ENCODE measurements at places on chromosomes 7 and 10.

GRCh38 chr7:15862781-15863165, 176.3 kb upstream of the MEOX2 start:
- no peak overlapping the region for H3K4me3 ChIP-seq
- no peak for DNase-seq
- H3K4me1 ChIP-seq: no peaks in the 10 kb centered on the region
- no peaks in the 10 kb centered on the region for H3K27me3 ChIP-seq
- no peaks in the 10 kb centered on the region for H3K36me3 ChIP-seq

- no peak for DNase-seq
- no peaks in the 10 kb centered on the region for H3K4me1 ChIP-seq
- no peaks in the 10 kb centered on the region for H3K36me3 ChIP-seq
- no peaks in the 10 kb centered on the region for H3K27me3 ChIP-seq
Measured at GRCh38 chr7:78396210-78396609, 597.6 kb downstream of the PHTF2 start.

DNA sequence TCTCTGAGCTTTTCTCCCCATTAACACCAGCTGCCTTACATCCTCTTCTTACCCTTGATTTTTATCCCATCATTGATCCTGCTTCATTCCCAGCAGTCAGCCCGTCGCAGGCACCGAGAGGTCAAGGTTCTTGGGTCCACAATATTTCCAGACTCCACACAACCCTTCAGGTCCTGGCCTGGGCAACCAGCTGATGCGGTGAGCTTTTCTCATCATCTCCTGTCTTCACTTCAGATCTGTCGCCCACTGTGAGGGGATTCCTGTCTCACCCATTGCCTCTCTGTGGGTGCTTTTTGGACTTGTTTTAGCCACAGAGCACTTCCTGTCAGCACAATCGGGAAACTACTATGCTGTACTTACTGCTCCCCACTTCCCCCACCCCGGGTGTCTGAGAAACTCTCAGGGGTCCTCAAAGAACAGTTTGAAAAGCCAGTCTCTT, 8.4 kb upstream of the PVRIG start:
- H3K27ac ChIP-seq: no peak overlapping the region
- no peak for DNase-seq
- no peaks in the 10 kb centered on the region for H3K27me3 ChIP-seq
- H3K36me3 ChIP-seq: no peaks in the 10 kb centered on the region

DNA sequence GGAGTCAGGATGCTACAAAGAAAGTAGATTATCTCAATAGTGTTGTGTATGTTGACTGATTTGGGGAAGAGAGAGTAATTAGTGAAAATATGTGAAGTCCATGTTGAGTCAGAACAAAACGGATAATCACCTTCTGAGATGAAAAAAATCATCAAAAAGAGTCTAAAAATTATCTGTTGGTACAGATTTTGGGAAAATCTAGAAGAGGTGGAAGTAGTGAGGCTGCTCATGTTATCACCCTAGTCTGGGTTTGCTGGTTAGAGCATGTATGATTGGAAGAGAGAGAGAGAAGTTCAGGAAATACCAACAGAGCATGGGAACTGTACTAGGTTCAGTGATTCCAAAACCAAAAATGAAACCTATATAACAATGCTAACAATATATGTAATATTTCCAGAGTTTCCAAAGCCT, 12.3 kb downstream of the RPA3 start:
- H3K4me1 ChIP-seq: no peaks in the 10 kb centered on the region
- DNase-seq: no peak
- no peaks in the 10 kb centered on the region for H3K36me3 ChIP-seq
- H3K4me3 ChIP-seq: no peak overlapping the region
- no peak overlapping the region for H3K27ac ChIP-seq

- no peaks in the 10 kb centered on the region for H3K4me1 ChIP-seq
- DNase-seq: no peak
- no peaks in the 10 kb centered on the region for H3K36me3 ChIP-seq
- H3K4me3 ChIP-seq: no peak overlapping the region
- H3K27me3 ChIP-seq: no peaks in the 10 kb centered on the region
Measured at GRCh38 chr10:124578231-124579010, 116.8 kb downstream of the LHPP start.

- H3K4me3 ChIP-seq: no peak overlapping the region
- H3K27ac ChIP-seq: no peak overlapping the region
- no peaks in the 10 kb centered on the region for H3K36me3 ChIP-seq
- DNase-seq: no peak
Measured at GRCh38 chr7:158868764-158869410, 12.5 kb downstream of the DYNC2I1 start.

DNA sequence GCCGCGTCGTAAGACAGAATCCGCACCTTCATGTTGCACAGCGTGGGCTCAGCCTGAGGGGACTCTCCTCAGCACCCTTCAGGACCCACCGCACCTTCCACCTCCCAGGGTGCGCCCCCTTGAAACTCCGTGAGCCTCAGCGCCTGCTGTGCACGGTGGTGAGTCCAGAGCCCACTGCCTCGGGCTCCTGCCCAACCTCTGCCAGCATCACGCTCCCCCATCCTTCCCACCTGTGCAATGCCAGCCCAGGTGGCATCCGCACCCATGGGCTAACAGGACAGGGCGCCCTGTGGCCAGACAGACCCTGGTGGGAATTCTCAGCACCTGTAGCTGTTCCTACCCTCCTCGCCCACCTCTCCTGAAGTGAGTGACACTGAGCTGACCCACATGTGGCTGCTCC, 96.4 kb downstream of the DYNC2I1 start:
- no peak overlapping the region for H3K27ac ChIP-seq
- no peaks in the 10 kb centered on the region for H3K4me1 ChIP-seq
- H3K36me3 ChIP-seq: no peaks in the 10 kb centered on the region
- H3K4me3 ChIP-seq: no peak overlapping the region
- no peak for DNase-seq
- no peaks in the 10 kb centered on the region for H3K27me3 ChIP-seq

DNA sequence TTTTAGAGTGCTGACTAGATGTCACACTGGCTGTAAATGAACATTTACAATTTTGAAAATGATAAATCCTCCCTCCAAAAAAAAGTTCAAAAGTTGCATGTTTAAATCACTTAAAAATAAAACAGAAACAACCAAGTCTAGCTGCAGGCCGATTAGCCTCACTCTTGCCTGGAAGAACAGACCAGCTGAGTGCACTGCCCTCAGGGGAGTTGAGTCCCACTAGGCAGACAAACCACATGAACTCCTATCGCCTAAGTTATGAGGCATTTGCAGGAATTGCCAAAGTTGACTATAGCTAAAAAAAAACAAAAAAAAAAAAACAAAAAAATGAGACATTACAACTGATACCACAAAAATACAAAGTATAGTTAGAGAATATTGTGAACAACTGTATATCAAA, 510.0 kb downstream of the ANKRD7 start:
- no peak overlapping the region for H3K4me3 ChIP-seq
- H3K27me3 ChIP-seq: no peaks in the 10 kb centered on the region
- H3K27ac ChIP-seq: no peak overlapping the region
- no peak for DNase-seq
- no peaks in the 10 kb centered on the region for H3K36me3 ChIP-seq

GRCh38 chr10:23081891-23082290, 13.5 kb upstream of the MSRB2 start:
- no peaks in the 10 kb centered on the region for H3K36me3 ChIP-seq
- DNase-seq: no peak
- H3K4me3 ChIP-seq: no peak overlapping the region
- no peaks in the 10 kb centered on the region for H3K27me3 ChIP-seq
- no peak overlapping the region for H3K27ac ChIP-seq
- no peaks in the 10 kb centered on the region for H3K4me1 ChIP-seq

DNA sequence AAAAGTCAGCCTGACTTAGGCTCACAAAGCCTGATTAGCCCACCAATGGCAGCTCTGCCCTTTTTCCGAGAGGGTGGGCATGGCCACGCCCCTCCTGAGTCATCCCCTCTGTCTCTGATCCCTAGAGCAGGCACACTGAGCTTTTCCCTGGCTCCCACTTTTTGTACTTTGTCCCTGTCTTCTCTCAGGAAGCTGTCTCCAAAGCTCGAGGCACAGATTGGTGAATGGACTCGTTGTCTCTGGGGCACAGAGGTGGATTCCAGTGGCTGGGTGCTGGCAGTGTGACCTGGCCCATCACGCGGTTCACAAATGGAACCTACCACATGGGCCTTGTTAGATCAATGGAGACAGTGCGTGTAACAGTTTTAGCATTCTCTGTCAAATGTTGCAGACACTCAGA, 313.5 kb downstream of the WDR37 start:
- H3K27me3 ChIP-seq: no peaks in the 10 kb centered on the region
- DNase-seq: no peak
- no peak overlapping the region for H3K27ac ChIP-seq
- no peaks in the 10 kb centered on the region for H3K4me1 ChIP-seq
- H3K36me3 ChIP-seq: no peaks in the 10 kb centered on the region

GRCh38 chr10:103758294-103758681, 97.1 kb downstream of the SH3PXD2A start:
- peaks cover 4% of the 10 kb centered on the region for H3K4me1 ChIP-seq
- no peaks in the 10 kb centered on the region for H3K27me3 ChIP-seq
- no peak overlapping the region for H3K27ac ChIP-seq

GRCh38 chr7:135519233-135519688, 9.4 kb upstream of the CNOT4 start:
- H3K27ac ChIP-seq: no peak overlapping the region
- H3K4me1 ChIP-seq: no peaks in the 10 kb centered on the region
- no peaks in the 10 kb centered on the region for H3K27me3 ChIP-seq
- no peaks in the 10 kb centered on the region for H3K36me3 ChIP-seq
- no peak overlapping the region for H3K4me3 ChIP-seq

DNA sequence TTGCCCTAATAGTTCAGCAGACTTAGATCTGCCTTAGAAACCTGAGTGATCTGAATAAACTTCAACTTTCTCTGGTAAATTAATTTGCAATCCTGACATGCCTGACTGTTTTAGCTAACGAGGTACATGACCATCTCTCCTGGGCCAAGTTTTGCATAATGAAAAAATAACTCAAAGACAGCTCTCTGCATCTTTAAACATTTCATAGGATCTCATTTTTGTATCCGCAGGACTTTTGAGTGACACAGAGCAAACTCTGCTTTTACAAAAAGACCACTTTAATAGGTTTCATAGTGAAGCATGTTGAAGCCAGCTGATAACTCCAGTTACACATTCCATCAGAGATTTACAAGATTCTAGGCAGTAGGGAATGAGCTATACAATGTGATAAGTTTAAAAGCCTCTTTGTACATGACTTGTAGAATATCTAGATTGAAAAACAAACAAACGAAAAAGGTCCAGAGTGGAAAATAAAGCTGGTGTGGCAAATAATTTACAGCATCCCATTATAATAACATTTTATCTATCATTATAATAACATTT, 2.1 kb downstream of the PRKG1 start:
- no peaks in the 10 kb centered on the region for H3K36me3 ChIP-seq
- H3K4me1 ChIP-seq: peaks cover 4% of the 10 kb centered on the region
- no peak for DNase-seq
- peaks cover 11% of the 10 kb centered on the region for H3K27me3 ChIP-seq
- no peak overlapping the region for H3K4me3 ChIP-seq

DNA sequence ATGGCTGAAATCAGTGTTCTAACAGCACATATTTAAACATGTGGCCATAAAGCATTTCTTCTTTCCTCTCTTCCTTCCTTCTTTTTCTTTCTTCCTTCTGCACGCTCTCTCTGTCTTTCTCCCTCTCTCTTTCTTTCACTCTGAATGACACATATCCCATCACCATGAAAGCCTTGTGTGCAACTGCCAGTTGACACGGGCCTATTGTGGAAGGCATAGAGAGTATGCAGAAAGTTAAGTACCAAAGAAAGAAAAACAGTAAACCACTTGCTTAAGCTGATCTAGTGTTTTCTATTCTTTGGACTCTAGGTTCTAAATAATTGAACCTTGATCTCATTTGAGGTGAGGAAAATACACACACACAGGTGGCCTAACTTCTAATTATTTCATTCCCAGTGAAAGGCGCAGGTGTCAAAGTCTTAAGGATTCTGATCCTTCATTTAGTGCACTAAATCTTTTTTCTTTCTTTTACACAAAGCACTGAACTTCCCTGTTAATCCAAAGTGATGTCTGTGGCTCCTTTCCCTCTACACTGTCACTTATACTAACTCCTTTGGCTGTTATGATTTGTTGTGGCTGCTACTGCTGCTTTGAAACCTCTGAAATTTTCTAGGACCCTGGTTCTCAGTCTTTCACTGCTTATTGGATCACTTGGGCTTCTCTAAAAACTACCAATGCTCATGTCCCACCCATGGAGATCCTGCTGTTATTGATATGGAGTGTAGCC, 17.7 kb downstream of the DKK1 start:
- no peaks in the 10 kb centered on the region for H3K4me1 ChIP-seq
- no peak for DNase-seq
- H3K4me3 ChIP-seq: no peak overlapping the region
- no peaks in the 10 kb centered on the region for H3K36me3 ChIP-seq
- H3K27ac ChIP-seq: no peak overlapping the region

- H3K4me3 ChIP-seq: no peak overlapping the region
- no peak overlapping the region for H3K27ac ChIP-seq
- no peaks in the 10 kb centered on the region for H3K27me3 ChIP-seq
- no peaks in the 10 kb centered on the region for H3K4me1 ChIP-seq
- H3K36me3 ChIP-seq: no peaks in the 10 kb centered on the region
- no peak for DNase-seq
Measured at GRCh38 chr10:86824151-86824550, 67.7 kb downstream of the BMPR1A start.

DNA sequence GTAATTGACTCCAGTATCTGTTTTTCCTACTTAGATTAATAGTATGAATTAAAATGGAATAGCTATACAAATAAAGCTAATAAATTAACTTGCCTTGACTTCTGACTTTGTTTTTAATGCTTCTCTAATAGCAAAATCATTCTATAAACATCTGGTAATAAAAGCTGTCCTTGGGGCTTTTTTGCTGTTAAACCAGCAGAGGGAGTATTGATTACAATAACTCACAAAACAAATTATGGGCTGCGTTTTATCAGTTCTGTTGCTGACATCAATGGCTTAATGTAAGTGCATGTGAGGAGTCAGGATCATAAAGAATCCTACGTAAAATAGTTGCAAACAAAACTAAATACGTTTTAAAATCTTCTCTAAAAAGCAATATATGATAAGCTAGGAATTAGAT, 667.8 kb downstream of the PCDH15 start:
- no peaks in the 10 kb centered on the region for H3K36me3 ChIP-seq
- H3K4me1 ChIP-seq: no peaks in the 10 kb centered on the region
- H3K27ac ChIP-seq: no peak overlapping the region
- no peak overlapping the region for H3K4me3 ChIP-seq
- H3K27me3 ChIP-seq: no peaks in the 10 kb centered on the region

All from right lobe of liver (tissue), 6 donors.